ENCODE measurements at places on chromosomes 11 and 22.

GRCh38 chr11:83951521-83951920, 665.4 kb upstream of the CCDC90B start:
- no peaks in the 10 kb centered on the region for H3K36me3 ChIP-seq
- H3K27me3 ChIP-seq, result no peaks in the 10 kb centered on the region
- H3K4me1 ChIP-seq, result no peaks in the 10 kb centered on the region
- no peak for DNase-seq
- no peak overlapping the region for H3K27ac ChIP-seq

GRCh38 chr11:11635443-11635842, 13.6 kb upstream of the GALNT18 start:
- H3K4me1 ChIP-seq, result no peaks in the 10 kb centered on the region
- peak; percentile 8 for DNase-seq
- no peak overlapping the region for H3K27ac ChIP-seq
- H3K4me3 ChIP-seq, result no peak overlapping the region

DNA sequence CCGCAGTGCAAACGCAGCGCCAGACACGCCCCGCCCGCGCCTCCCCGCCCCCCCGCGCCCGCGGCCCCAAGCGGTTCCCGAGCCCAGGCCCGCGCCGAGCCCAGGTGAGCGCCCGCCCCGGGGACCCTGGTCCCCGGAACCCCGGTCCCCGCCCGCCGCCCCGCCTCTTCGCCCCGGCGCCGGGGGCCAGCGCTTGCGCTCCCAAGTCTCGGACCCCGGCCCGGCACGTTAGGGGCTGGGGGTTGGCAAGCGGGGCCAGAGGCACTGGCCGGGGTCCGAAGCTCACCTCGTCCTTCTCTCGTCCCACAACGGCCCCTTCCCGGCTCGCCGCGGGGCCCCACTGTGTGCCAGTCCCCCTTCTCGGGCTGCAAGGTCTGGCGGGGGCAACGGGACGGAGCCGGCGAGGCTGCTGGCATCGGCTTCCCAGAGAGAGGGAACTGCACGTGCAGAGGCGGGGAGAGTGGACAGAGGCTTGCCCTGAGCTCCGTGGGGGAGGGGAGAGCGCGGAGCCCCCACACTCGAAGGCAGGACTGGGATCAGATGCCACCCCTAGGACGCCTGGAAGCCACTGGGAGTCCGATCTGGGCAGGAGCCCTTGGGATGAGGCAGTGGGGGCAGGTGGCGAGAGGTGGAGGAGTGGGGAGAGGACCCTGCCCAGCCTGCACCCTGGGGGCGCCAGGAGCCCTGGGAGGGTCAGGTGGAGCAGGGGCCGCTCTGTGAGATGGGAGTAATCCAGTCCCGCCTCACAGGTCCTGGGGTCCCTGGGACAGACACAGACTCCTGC, 1.8 kb upstream of the AIFM3 start:
- peak overlapping the region; percentile 47 for H3K4me3 ChIP-seq
- H3K36me3 ChIP-seq, result no peaks in the 10 kb centered on the region
- no peak overlapping the region for H3K27ac ChIP-seq
- peaks cover 47% of the 10 kb centered on the region for H3K27me3 ChIP-seq
- peaks cover 8% of the 10 kb centered on the region for H3K4me1 ChIP-seq

- DNase-seq, result no peak
- H3K36me3 ChIP-seq, result no peaks in the 10 kb centered on the region
- peaks cover 20% of the 10 kb centered on the region for H3K4me1 ChIP-seq
- H3K4me3 ChIP-seq, result no peak overlapping the region
- peaks cover 65% of the 10 kb centered on the region for H3K27me3 ChIP-seq
- H3K27ac ChIP-seq, result no peak overlapping the region
Observed at GRCh38 chr11:63019506-63019905, 3.9 kb upstream of the SLC22A8 start.

DNA sequence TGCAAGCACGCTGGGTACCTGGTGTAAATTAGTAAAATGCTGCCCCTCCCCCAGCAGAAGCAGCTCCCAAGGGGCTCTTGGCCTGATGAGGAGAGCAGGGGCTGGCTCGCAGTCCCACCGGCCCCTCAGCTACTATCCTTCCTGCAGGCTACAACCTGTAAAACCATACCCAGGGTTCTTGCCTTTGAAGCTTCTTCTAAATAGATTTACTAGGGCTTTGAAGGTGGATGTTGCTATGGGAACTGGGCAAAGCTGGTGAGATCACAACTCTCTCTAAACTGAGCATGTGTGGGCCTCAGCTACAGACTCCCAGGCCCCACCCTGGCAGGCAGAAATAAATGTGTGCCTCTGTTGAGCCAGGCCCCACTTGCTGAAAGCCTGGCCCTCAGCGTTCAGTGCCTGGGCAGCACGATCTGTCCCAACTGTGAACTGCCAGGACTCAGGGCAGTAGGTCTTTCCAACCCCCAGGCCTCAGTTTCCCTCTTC, 18.5 kb downstream of the CD5 start:
- no peak overlapping the region for H3K27ac ChIP-seq
- no peaks in the 10 kb centered on the region for H3K36me3 ChIP-seq
- peaks cover 14% of the 10 kb centered on the region for H3K4me1 ChIP-seq

DNA sequence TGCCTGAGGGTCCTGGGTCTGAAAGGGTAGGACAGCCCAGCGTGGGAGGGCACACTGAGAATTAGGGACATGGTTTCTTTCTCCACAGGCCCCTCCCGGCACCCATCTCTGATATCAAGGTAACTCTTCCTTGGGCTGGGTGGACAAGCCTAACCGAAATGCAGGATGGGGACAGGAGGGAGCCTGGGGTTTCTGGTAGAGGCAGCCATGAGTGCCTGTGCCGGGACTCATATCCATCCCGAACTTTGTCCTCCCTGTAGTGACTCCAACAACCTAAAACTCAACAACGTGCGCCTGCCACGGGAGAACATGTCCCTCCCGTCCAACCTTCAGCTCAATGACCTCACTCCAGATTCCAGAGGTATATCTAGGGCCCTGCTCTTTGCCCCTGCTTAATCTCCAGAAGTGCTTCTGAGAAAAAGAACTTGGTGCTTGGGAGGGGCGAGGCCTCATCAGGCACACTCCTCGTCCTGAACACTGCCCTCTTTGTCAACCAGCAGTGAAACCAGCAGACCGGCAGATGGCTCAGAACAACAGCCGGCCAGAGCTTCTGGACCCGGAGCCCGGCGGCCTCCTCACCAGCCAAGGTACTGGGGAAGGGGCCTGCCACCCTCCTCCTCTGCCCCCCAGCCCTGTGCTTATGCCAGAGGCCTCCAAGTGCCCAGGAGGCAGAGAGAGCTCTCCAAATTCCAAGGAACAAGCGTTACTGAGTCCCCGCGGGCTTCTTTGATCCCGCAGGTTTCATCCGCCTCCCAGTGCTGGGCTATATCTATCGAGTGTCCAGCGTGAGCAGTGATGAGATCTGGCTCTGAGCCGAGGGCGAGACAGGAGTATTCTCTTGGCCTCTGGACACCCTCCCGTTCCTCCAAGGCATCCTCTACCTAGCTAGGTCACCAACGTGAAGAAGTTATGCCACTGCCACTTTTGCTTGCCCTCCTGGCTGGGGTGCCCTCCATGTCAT, 3.1 kb downstream of the TMEM25 start:
- no peak overlapping the region for H3K4me3 ChIP-seq
- peaks cover 18% of the 10 kb centered on the region for H3K4me1 ChIP-seq
- no peak overlapping the region for H3K27ac ChIP-seq
- DNase-seq, result no peak
- H3K27me3 ChIP-seq, result no peaks in the 10 kb centered on the region

DNA sequence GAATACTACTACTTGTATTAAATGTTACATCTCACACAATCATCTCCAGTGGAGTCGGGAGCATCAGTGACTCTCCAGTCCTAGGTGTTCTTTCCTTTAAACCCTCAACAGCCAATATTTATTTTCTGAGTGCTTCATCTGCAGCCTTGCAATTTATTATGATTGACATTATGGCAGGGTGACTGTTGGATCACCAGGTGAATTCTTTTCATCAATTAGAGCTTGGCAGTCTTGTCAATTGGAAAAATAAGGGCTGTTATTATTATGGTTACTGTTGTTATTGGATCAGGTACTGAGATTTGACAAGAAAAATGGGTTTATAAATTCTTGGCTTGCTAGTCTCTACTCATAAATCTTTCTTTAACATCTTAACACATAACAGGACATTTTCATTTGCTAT, 27.5 kb upstream of the HTATIP2 start:
- no peaks in the 10 kb centered on the region for H3K36me3 ChIP-seq
- DNase-seq, result no peak
- H3K4me1 ChIP-seq, result no peaks in the 10 kb centered on the region
- no peak overlapping the region for H3K4me3 ChIP-seq

DNA sequence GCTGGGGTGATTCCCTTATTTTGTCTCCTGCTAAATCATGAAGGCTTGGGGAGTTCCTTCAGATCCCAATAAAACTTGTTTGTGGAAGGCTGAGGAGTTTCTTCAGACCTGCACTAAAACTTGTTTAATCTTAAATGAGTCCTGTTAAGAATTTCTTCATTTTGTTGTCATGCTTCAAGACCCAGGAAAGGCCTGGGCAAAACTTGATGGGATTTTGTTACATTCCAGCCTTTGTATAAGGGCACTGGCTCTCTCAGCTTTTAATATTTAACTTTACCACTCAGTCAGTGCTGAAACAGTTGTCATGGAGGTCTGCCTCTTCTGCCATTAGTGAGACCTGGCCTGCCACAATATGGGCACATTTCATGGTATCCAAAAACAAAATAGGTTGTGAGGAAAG, 699.0 kb downstream of the ETS1 start:
- no peak for DNase-seq
- no peaks in the 10 kb centered on the region for H3K27me3 ChIP-seq
- H3K4me3 ChIP-seq, result no peak overlapping the region
- no peak overlapping the region for H3K27ac ChIP-seq

- no peak overlapping the region for H3K27ac ChIP-seq
- no peaks in the 10 kb centered on the region for H3K36me3 ChIP-seq
- H3K4me1 ChIP-seq, result peaks cover 2% of the 10 kb centered on the region
- no peaks in the 10 kb centered on the region for H3K27me3 ChIP-seq
Observed at GRCh38 chr11:33936725-33937604, 45.1 kb upstream of the LMO2 start.

- no peak overlapping the region for H3K27ac ChIP-seq
- H3K4me1 ChIP-seq, result peaks cover 10% of the 10 kb centered on the region
- no peak for DNase-seq
- H3K27me3 ChIP-seq, result peaks cover 42% of the 10 kb centered on the region
Observed at GRCh38 chr11:8235925-8236324, 27.8 kb downstream of the LMO1 start.

- no peak overlapping the region for H3K4me3 ChIP-seq
- no peak overlapping the region for H3K27ac ChIP-seq
- peak; percentile 71 for DNase-seq
- peaks cover 5% of the 10 kb centered on the region for H3K4me1 ChIP-seq
- no peaks in the 10 kb centered on the region for H3K27me3 ChIP-seq
Observed at GRCh38 chr11:62108017-62108750, 15.6 kb upstream of the INCENP start.

DNA sequence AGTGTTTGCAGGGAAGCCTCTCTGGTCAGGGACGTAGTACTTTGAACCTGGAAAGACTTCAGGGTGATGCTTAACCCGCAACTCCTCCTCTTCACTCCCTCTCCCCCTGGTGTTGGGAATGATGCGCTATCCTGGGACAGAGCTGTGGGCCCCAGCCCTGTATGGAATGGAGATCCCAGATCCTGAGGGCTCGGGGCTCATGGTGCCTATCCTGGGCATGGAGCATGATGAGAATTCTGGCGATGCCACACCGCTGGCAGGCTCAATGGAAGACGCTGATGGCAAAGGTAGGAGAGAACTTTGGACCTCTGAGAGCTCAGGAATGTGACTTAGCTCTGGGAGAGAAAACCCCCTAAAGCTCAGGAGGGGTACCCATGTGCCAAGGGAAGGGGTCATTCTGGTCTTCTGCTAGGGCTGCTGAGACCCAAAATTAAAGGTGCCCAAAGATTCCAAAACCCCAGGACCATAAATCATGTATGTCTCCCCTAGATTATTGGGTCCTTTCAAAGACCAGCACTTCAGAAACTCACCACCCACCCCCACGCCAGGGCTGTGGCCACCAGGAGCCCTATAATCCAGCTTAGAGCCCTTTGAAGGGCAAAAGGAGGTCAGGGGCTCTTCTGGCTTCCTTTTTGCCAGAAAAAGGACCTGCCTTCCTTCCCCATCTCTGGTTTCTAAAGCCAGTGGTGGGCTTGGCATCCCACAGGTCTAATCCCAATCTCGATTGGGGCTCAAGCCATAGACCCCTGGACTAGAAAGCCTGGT, 52.5 kb downstream of the BTG4 start:
- no peak overlapping the region for H3K4me3 ChIP-seq
- no peaks in the 10 kb centered on the region for H3K36me3 ChIP-seq
- DNase-seq, result no peak
- peaks cover 6% of the 10 kb centered on the region for H3K4me1 ChIP-seq
- H3K27ac ChIP-seq, result no peak overlapping the region

GRCh38 chr11:31817621-31818424, 6.7 kb upstream of the PAX6 start:
- no peak overlapping the region for H3K4me3 ChIP-seq
- H3K4me1 ChIP-seq, result peaks cover 47% of the 10 kb centered on the region
- DNase-seq, result no peak
- H3K36me3 ChIP-seq, result peaks cover 5% of the 10 kb centered on the region

DNA sequence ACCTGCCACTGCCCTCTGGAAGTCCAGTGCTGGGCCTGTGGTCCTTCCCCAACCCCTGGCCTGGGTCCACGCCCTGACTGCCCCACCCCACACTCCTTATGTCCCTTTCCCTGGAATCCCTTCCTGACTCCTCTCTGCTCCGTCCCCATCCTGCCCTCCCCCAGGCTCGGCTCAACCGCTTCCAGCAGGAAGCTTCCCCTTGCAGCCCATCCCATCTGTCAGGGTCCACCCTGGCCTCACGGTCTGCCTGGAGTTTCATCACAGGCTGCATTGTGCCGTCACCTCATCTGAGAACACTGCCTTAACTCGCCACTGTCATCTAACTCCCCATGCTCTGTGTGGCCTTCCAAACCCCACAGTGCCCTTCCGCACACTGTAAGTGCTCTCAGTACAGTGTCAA, 64.3 kb downstream of the NAT10 start:
- H3K4me1 ChIP-seq, result peaks cover 4% of the 10 kb centered on the region
- H3K36me3 ChIP-seq, result no peaks in the 10 kb centered on the region
- no peak overlapping the region for H3K27ac ChIP-seq
- H3K4me3 ChIP-seq, result no peak overlapping the region

DNA sequence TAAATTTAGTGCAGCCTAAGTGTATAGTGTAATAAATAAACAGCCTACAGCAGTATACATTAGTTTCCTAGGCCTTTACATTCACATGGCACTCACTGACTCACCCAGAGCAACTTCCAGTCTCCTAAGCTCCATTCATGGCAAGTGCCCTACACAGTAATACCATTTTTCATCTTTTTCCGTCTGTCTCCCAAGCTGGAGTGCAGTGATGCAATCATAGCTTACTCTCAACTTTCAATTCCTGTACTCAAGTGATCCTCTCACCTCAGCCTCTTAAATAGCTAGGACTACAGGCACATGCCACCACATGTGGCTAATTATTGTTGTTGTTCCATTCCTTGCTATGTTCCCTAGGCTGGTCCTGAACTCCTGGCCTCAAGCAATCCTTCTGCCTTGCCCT, 54.4 kb downstream of the FCHSD2 start:
- peaks cover 10% of the 10 kb centered on the region for H3K36me3 ChIP-seq
- H3K4me1 ChIP-seq, result peaks cover 1% of the 10 kb centered on the region
- no peak overlapping the region for H3K4me3 ChIP-seq
- peak; percentile 37 for DNase-seq
- no peaks in the 10 kb centered on the region for H3K27me3 ChIP-seq
